ENCODE measurements at places on chromosomes 7 and 10.

DNA sequence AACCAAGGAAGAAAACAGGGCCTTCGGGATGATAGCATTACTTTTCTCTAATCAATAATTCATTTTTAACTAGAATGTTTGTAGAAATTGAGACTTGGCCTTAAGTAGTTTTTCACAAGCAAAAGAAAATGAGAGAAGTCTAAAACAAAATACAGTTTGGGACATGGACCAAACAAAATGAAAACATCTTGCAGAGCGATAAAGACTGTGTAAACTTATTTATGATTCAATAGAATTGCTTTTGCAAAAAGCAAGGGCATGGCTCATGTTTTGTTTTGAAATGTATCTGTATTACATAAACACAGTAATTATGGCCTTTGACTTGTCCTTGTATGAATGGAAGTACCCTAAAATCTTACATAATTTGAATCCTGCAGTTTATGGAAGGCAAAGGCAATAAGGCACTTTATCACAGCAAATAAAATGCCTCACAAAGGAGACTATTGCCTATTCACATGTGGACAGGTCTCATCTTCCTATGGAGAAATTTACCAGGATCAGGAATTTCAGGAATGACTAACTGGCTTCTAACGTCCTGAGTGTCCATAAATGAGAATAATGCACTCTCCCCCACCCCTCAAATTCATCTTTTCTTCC, 295.2 kb downstream of the PTEN start:
- DNase-seq = no peak

DNA sequence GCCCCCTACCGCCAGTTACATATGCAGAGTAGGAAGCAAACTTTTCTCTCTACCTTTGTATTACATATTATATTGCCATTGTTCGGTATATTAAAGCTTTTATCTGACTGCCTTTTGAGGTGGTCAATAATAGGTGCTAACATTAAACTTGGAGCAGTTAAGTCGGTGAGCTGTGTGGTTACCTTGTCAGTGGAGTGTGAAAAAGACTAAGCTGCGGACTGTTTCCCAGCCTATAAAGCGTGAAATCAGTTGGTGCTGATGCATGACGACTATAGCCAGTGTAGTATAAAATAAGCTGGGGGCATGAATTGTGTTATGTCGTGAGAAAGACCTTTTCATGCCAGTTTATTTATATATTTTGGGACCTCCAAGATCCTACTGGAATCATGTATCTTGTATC, 33.7 kb downstream of the R3HCC1L start:
- DNase-seq = no peak

GRCh38 chr7:5286933-5287332, 4.2 kb downstream of the SLC29A4 start:
- no peak for DNase-seq

DNA sequence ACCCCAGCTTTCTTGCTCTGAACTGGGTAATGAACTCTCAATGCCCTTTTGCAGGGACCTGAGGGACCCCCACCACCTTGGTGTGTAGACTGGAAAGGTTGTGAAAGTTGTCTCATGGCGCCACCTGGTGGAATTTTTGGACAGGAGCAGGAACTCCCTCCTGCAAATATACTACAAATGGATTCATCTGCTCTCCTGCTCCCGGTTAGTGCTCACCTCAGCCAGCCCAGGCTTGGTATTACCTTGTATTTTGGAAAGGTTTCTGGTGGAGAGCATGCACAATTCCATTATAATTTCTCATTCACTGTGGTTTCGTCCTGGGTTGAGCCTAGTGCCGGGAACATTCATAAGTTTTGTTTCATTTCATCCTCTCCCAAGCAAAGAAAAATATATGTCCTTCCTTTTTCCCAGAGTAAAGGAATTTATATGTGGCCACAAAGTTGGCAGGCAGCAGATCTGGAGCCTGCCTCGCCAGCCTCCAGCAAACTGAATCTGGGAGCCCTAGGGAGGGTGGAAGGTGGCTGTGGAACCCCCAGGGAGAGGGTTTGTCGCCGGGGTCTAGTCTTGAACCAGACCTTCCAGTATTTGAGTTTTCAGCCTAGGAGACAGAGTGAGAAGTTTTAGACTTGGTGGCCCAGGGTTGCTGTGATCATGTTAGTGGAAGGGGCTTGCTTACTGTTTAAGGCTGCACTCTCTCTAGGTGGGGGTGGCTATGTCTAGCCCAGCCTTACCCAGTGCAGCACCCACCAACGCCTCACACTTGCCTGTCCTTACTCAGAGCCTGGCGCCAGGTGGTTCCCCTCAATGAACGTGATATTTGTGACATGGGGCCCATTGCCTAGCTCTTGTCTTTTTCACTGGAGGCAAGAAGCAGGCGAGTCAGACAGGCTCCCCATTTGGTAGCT, 9.5 kb downstream of the FAM241B start:
- no peak for DNase-seq

GRCh38 chr10:50931948-50932431, 46.6 kb upstream of the A1CF start:
- no peak for DNase-seq

DNA sequence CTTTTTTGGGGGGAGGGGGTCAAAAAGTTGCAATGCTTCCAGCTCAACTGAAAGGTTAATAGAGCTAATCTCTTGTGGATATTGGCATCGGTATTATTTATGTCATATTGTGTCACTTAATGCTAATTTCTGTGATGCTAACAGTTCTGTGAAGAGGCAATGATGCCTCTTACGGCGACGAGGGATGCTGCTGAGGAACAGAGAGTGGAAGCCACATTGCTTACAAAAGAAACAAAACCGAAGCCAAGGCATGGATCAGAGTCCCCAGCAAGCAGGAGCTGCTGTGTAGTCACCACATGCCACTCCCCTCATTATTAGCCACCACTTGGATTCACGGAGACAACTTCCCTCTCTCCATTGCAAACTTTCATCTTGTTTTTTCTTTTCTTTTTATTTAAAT, 536.5 kb upstream of the MGMT start:
- no peak for DNase-seq

DNA sequence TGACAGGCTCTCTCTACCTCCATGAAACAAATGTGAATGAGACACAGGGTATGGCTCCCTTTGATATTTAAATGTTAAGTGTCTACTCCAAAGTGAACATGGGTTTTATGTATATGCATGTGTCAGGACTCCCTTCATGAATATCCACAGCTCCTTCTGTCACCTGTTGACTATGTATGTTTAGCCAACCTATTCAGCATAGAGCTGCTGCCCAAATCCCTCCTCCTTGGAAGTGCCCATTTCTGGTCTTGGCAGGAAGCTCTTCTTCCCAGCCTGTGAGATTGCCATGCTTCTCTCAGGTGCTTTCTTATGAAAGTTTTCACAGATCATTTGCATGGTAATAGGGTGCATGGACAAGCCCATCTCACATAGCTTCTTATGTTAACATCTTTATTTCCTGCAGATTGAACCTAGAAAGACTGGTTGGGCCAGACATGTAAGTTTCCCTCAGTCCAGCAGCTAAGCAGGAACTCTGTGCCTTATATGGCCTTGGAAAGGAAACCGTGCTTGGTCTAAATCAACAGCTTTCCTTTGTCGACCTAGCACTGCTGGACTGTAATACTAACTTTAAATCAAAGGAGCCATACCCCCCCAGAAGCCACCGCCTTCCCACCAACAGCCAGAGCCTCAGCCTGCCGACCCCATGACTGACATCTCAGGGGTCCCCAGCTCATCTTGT, 288.9 kb downstream of the ADARB2 start:
- DNase-seq = no peak

GRCh38 chr7:99255463-99255862, 17.2 kb upstream of the MYH16 start:
- DNase-seq = no peak

- no peak for DNase-seq
Observed at GRCh38 chr10:559767-560047, 129.8 kb downstream of the DIP2C start.

- DNase-seq = no peak
Observed at GRCh38 chr10:33334153-33334804, at the start of gene NRP1. Gene NRP1, minus strand, starts transcription at chr10:33334667. Its CDS starts 285 bp downstream, at chr10:33334382.

DNA sequence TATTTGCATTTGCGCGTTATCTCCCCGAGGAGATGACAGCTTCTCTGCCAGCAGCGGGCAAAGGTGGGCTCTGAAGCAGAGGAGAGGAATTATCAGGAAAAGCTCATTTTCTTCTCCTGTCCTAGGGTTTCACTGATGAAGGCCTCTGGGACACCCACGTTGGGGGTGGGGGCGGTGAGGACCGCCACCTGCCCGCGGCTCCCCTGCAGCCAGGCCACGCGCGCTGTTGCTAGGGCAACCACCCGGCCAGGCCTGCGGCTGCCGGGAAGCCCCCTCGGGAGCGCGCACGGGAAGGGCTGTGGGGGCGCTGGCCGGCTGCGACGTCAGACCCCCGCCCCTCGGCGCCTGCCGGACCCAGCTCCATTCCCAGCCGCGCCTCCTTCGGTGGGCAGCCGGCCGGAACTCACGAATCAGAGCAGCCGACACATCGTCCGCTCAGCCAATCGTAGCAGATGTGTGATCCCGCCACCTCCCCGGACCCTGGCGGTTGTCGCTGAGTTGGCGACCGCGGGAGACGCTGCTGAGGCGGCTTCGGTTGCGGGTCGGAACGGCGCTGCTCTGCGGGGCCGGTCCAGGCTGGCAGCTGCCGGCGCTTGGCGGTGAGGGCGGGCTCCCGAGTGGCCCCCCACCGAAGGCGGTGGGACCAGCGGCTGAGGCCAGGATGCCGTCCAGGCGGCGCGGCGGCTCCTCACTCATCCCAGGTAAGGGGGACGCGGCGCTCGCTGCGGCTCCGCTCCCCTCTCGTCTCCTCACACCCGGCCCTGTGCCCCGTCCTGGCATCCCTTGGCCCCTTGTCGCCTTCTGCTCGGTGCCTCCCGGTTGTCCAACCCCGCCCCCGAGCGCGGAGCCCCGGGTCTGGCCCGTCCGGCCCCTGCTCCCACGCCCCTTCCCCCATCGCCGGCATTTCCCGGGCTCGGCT, at the start of gene TPST1:
TPST1 (plus strand) TSS at position 513 of the 919 bp plus-strand sequence. CDS start 35,092 bp downstream, outside the sequence.
- peak; percentile 95 for DNase-seq

DNA sequence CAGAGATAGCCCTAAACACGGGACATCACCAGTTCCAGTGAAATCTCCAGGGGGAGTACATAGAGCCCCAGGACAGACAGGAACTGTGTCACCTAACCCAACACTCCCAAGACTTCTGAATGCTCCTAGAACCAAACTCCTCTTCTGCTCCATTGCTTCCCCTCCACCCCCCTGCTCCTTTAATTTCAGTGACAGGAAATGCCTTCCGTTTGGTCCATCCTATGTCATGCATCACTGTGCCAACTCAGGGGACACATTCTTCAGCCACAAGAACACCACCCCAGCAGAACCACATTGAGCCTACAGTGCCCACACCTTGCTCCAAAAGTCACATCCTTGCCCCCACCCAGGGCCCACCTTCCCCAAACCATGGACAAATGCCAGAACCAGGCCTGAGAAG, 100.5 kb downstream of the KCNMA1 start:
- DNase-seq = no peak

DNA sequence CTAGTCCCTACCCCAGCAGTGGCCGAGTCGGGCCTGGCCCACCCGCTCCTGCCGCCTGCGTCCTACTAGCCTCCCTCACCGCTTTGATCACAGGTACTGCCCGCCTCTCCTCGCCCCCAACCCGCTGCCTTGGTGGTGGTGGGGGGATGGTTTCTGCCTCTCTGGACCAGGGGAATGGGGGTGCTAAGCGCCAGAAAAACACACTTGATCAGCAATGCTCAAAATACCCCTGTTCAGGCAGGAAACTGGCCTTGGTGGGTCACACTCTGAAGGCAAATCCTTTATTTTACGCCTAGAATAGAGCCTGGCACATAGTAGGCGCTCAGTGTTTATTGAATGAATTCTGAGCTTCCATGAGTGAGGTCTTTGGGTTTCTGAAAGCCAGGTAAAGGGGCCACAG, 1.0 kb upstream of the CRTAC1 start:
- no peak for DNase-seq

GRCh38 chr10:4215485-4215884, 430.5 kb upstream of the KLF6 start:
- DNase-seq = no peak

GRCh38 chr10:119775529-119775928, 49.7 kb downstream of the INPP5F start:
- DNase-seq = no peak

- no peak for DNase-seq
Observed at GRCh38 chr7:22001345-22002004, 55.8 kb upstream of the CDCA7L start.

DNA sequence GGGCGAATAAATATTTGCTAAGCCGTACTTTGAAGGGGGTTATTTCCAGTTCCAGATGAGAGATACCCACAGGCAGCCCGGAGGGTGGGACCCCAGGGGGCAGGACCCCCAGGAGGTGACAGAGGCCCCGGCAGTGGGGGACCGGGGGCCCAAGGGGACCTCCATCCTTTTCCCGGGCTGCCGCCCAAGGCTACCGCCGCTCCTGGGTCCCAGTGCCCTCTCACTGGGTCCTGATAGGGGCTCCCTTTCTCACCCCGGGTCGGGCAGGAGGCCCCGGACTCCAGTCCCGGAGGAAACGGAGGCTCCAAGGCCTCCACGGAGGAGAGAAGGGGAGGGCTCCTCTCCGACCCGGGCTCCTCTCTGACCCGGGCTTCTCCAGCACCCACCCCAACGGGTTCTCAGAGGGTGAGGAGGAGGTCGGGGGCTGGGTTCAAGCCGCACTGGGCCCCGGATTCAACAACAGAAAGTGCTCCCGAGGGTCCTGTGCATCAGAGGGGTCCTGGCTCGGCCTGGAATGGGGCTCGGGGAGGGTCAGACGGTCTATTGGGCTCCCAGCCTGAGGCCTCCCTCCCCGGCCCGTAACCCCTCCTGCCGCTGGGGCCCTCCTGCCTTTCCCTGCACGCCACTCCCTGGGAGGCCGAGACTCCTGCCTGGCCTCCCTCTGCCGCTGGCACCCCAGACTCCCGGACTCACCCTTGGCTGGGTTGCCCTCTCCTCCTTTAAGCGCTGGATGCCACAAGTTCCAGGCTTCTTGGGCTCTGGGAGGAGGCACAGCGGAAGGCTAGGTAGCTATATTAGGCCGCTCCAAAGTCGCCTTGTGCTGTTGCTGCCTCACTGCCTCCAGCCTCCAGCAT, 62.5 kb downstream of the ZNF37A start:
- DNase-seq = no peak

DNA sequence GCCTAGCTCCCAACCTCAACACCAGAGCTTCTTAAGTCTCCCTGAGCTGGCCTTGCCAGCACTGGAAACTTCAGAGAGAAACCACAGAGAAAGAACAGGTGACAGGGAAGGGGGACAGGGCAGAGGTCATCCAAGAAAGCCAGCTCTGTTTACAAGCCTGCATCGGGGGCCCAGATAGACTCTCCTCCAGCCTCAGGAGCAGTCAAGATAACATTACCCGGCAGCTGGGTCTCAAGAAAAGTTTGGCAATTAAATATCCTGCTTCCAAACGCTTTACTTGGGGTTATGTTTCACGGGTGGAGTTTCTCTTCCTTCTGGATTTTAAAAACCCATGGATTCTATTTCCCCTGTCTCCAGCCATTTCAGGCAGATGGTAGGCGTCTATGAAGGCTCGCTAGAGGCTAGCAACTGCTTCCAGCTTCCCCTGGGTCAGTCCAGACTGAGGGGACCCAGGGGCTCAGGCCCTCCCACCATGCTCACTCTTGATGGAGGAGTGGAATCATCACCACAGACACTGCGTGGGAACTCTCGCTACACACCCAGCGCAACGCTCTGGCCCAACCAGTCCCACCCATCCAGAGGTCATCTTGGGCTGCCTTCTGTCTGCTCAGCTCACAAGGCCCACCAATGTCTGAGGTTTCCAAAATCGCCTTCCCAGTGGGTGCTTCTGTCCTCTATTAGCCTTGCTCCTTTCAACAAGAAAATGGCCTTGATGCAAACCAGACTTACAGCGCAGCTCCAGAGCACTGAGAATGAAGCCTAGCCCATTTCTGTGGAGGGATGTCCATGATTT, 48.8 kb downstream of the SH3PXD2A start:
- DNase-seq = no peak
